ENCODE measurements at places on chromosomes 16 and 17. TPM values are rescaled to one million over a fixed set of nuclear protein-coding genes. Genes with fewer than 3 reads are reported as not detected.

Gene CCDC78
- 8.3 TPM for total RNA-seq

Gene SEPTIN1
- total RNA-seq, result 173 TPM

Gene HIGD1B
- not detected for total RNA-seq

Gene CFAP97D1
- not detected for total RNA-seq

Gene NRN1L
- not detected for total RNA-seq

Gene DPEP1
- not detected for total RNA-seq

Gene C1QTNF8
- not detected for total RNA-seq

- DNase-seq, result no peak
These were observed 4.9 kb downstream of the DRC7 start for GRCh38 chr16:57699481-57699880.

GRCh38 chr17:77571155-77571981 is 387.1 kb upstream of the TNRC6C start:
- no peak for DNase-seq

DNA sequence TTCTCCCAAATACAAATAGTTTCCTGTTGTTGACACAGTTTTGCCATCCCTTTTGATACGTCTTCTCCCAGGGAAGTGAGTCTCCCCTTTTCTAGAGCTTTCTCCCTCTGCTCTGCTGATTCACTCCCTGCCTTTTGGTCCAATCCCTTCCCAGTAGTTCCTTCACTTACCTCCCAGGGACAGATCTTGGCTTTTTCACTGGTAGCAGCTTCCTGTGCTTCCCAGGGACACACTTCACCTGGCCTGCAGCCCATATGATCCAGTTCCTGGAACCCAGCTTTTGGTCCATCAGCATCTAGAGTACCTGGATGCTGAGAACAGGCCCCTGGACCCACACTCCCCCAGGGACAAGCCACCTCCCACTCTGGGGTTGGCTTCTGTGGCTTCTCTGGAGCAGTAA is 15.8 kb downstream of the GPR179 start:
- DNase-seq, result no peak

GRCh38 chr17:73549841-73550430 is 94.3 kb downstream of the SDK2 start:
- no peak for DNase-seq

DNA sequence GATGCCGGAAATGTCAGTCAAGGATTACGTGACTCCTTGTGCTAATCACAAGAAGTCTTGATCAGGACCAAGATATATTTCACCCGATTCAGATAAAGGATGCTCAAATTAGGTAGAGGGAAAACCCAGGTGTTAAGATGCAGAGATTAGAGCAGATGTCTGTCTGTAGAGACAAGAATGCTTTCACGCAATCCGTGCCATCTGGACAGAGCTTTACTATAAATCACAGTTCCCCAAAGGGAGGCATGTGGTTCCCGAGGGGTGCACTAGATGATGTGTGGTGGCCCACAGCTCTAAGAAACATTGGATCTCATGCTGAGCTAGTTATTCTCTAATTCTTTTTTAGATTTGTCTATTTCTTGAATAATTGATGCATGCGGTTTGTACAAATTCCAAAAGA is 9.8 kb upstream of the MAP3K14 start:
- DNase-seq, result no peak

DNA sequence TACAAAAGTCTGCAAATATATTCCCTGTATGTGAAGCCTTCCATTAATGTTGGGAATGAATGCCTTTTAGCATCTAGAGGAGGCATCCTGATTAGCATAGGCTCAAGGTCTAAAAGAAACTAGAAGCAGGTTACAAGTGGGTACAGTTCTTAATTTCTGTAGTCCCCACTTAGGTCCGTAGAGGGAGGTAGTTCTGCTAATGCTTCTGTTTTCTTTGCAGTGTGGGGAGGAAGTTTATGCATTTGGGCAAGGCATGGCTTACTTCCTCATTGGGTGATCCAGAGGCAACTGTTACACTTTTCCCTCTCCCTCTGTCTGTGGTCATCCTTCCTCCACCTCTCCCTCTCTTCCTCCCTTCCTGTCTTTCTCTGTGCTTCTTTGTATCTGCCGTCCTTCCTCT is 108.4 kb upstream of the ZKSCAN2 start:
- DNase-seq, result no peak

- no peak for DNase-seq
These were observed 18.6 kb downstream of the COG7 start for GRCh38 chr16:23434380-23434779.
